Kidney (tissue), 22 donors: ENCODE measurements at places on chromosomes 1 and 21. TPM values are rescaled to one million over a fixed set of nuclear protein-coding genes. Genes with fewer than 3 reads are reported as not detected.

Gene DMRTA2
- total RNA-seq = not detected

Gene PTGS2
- 2.7 TPM for total RNA-seq

Gene WASF2
- total RNA-seq = 159 TPM

Gene RNF186
- total RNA-seq = 2.7 TPM

Gene AIRE
- total RNA-seq = 0.25 TPM

Gene KRTAP10-7
- not detected for total RNA-seq

Gene DISC1
- total RNA-seq = 15.9 TPM

DNA sequence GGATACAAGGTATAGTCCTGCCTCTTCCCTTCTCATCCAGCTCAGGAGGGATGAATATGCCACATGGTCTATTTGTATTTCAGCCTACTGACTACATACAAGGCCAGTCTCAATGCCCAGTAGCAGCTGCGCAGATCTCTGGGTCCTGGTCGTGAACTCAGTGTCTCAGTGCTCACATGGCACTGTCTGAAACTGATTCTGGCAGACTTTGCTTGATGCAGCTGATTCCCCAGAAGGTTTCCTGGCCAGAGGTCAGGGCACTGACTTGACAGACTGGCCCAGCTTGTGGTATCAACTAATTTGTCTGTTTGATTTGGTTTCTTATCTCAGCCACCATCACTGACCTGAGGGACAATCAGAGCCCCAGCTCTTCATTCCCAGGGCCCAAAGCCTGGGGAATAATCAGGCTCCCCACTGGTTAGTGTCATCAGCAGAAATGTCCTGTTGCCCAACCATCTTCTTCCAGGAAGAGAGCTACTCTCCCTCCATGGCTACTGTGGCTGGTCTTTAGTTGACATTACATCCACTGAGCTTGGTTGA is 7.5 kb upstream of the SPRR4 start:
- H3K27me3 ChIP-seq = no peaks in the 10 kb centered on the region
- H3K36me3 ChIP-seq = no peaks in the 10 kb centered on the region
- H3K27ac ChIP-seq = no peak overlapping the region
- no peak overlapping the region for H3K4me3 ChIP-seq

- no peaks in the 10 kb centered on the region for H3K36me3 ChIP-seq
- no peak overlapping the region for H3K27ac ChIP-seq
- H3K4me1 ChIP-seq = no peaks in the 10 kb centered on the region
- no peak for DNase-seq
- H3K4me3 ChIP-seq = no peak overlapping the region
These were observed 193.6 kb downstream of the RPS6KC1 start for GRCh38 chr1:213244664-213245091.

DNA sequence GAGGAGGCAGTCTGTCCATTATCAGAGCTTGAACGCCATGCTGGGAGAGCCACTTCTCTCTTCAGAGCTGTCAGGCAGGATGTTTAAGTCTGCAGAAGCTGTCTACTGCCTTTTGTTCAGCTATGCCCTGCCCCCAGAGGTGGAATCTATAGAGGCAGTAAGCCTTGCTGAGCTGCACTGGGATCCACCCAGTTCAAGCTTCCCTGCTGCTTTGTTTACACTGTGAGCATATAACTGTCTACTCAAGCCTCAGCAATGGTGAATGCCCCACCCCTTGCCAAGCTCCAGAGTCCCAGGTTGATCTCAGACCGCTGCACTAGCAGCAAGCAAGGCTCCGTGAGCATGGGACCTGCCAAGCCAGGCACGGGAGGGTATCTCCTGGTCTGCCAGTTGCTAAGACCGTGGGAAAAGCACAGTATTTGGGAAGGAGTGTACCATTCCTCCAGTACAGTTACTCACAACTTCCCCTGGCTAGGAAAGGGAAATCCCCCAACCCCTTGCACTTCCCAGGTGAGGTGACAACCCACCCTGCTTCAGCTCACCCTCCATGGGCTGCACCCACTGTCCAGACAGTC is 32.5 kb downstream of the RGS13 start:
- no peaks in the 10 kb centered on the region for H3K36me3 ChIP-seq
- H3K27me3 ChIP-seq = no peaks in the 10 kb centered on the region
- no peak overlapping the region for H3K27ac ChIP-seq
- no peak for DNase-seq

GRCh38 chr1:171127501-171127900 is 36.8 kb downstream of the FMO3 start:
- peaks cover 4% of the 10 kb centered on the region for H3K4me1 ChIP-seq
- no peak for DNase-seq
- H3K27me3 ChIP-seq = no peaks in the 10 kb centered on the region
- no peak overlapping the region for H3K4me3 ChIP-seq

DNA sequence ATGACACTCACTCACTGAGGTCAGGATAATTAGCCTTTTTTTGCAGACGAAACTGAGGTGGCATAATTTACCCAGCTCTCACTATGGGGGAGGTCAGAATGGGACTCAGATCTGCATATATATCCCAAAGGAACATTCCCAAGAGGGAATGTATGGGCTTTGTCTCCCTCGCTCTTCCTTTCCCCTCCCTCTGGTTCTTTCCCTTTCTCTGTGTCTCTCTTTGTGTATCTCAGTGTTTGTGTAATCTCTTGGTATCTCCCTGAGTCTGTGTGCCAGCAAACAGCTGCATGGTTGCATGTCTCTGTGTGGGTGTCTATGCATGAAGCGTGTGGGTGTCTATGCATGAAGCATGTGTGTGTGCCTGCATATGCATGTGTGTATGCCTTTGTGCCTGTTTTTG is 4.7 kb downstream of the TMEM39B start:
- no peak for DNase-seq
- H3K36me3 ChIP-seq = peaks cover 8% of the 10 kb centered on the region
- H3K4me3 ChIP-seq = no peak overlapping the region
- H3K27ac ChIP-seq = no peak overlapping the region

- H3K27me3 ChIP-seq = no peaks in the 10 kb centered on the region
- no peak overlapping the region for H3K4me3 ChIP-seq
- H3K36me3 ChIP-seq = no peaks in the 10 kb centered on the region
- DNase-seq = no peak
- peaks cover 8% of the 10 kb centered on the region for H3K4me1 ChIP-seq
These were observed 11.2 kb downstream of the MYOC start for GRCh38 chr1:171641076-171641864.

- no peaks in the 10 kb centered on the region for H3K27me3 ChIP-seq
- H3K36me3 ChIP-seq = no peaks in the 10 kb centered on the region
- no peaks in the 10 kb centered on the region for H3K4me1 ChIP-seq
These were observed 924.1 kb downstream of the LRRIQ3 start for GRCh38 chr1:73273886-73274285.
